HL-60 (cell line): ENCODE measurements at places on chromosomes 4 and X.

- DNase-seq, result no peak
Observed at GRCh38 chrX:30997411-30997810, 74.4 kb downstream of the FTHL17 start.

DNA sequence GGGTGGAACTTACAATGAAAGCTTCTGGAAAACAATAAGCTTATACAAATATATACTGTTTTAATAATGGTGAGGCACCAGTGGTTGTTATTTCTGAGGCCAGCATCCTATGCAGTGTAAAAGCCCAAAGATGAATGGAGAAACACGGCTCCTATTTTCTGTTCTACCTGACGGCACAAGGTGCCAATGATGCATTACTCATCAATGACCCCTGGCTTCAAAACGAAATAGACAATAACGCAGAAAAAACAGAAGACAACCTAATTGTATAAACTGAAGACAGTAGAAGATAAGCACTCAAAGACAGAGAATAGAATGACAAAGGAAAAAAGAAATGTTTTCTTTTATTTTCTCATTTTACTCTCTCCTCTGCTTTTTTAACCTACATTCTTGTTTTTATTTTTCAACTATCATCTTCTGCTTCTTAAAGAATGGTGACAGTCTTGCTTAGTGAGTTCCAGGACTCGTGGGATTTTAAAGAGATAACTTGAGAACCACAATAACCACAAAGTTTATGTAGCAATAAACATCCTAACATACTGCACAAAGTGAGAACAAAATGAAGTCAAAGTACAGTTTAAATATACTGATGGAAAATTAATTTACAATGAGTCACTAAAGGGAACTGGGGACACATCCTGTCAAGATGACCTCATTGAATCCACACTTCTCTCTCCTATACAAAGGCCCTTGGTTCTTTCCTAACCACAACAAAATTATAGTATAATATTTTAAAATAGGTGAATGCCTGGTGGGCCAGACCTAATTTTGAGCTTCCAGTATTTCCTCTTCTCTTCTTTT lies 169.8 kb downstream of the BTC start:
- peak; percentile 36 for DNase-seq

GRCh38 chr4:128347930-128348660 lies 60.5 kb upstream of the PGRMC2 start:
- DNase-seq, result no peak

DNA sequence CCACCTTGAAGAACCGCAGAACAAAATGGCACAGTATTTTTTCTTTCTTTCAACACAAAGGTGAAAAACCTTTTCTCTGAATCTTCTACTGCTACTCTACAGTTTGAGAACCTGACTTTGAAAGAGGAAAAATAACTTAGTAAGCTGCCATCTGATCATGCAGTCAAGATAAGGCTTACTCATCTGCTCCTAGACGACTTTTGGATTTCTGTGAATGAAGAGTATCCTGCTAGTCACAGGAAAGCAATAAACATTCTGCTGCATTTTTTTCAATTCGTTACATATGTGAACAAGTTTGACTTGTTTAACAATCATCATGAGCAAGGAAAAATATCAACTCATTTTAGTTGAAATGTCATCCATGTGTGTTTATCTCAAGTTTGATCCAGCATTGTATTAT lies 25.2 kb downstream of the TIGD2 start:
- DNase-seq, result no peak

- DNase-seq, result no peak
Observed at GRCh38 chr4:121648516-121648915, 48.3 kb downstream of the ANXA5 start.

DNA sequence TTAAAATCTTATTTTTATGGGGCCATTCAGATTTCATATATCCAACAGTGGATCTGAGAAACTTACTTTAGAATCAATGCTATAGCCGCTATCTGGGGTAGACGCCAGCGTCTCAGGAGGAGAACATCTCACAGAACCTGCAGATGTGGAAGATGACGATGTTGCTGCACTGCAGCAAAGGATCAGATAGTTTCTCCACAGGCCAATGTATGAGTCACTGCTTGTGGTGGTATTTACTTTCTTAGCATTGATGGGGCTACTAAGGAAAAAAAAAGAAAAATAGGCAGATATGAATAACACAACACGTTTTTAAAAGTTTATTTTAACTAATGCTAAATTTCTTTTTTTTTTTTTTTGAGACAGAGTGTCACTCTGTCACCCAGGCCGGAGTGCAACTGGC lies 85.9 kb downstream of the ZAR1 start:
- DNase-seq, result no peak

- DNase-seq, result no peak
Observed at GRCh38 chrX:153885208-153885787, 675 bp downstream of the L1CAM start.

DNA sequence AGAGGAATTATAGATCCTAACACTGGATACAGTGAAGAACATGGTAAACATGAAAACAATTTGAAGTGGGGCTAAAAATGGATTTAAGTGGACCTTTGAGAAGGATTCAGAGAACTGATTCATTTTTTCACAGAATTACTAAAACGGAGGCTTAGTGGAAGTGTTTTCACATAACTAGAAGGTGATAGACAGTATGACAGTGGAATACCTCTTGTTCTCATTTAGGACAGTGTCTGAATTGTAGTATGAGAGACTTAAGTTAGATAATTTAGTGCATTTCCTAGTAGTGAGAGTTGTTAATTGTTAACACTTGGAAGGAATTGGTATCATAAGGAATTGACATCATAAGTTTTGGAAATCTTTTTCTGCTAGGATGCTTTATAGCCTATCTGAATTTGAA lies 64.1 kb downstream of the FIP1L1 start:
- DNase-seq, result no peak

GRCh38 chrX:27276751-27277150 lies 186.4 kb downstream of the PPP4R3C start:
- DNase-seq, result no peak

DNA sequence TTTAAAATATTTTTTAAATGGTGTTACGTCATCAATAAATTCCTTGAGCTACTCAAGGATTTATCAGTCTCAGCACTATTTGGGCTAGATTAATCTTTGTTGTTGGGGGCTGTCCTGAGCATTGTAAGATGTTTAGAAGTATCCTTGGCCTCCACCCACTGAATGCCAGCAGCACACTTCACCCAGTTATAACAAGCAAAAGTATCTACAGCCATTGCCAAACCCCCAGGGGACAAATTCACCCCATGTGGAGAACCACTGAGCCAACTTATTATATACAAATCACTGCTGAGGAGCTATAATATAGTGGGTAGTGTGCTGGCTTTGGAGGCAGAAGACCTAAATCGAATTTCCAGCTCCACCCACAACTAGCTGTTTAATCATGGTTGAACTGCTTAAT lies 58.3 kb downstream of the ATP10D start:
- no peak for DNase-seq

- DNase-seq, result peak; percentile 26
Observed at GRCh38 chr4:176034499-176034898, 31.1 kb upstream of the WDR17 start.

DNA sequence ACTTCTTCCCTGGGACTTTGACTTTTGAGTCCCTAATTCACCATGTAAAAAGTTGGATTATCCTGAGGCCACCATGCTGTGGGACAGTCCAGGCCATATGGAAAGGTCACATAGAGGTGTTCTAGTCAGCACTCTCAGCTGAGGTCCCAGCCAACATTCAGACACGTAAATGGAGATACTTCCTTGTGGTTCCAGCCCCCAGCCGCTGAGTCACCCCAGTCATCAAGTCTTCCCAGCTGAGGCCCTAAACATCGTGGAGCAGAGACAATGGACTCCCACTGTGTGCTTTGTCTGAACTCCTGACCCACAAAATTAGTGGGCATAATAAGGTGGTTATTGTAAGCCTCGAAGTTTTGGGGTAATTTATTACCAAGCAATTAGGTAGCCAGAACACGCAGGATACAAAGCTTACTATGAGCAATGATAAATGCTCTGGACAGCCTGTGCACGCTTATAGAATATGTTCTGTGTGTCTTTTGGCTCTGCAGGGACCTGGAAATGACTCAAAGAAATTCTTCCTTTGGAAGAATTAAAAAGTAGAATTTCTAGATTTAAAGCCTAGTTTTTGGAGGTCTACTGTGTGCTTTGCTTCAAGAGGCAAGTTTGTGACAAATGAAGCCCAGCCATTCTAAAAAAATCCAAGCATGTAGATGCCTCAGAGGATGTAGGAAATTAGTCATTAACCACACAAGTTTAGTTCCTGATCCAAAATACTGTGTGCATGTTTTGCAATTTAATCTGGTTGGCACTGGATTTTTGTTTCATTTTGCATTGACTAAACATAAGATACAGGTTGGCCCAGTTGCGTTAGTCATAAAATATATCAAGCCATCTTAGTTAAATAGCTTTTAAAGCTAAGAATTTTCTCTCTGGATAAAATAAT lies 33.2 kb upstream of the SLC9A7 start:
- peak; percentile 43 for DNase-seq

GRCh38 chrX:140815868-140816267 lies 106.3 kb downstream of the LINC00632 start:
- no peak for DNase-seq

DNA sequence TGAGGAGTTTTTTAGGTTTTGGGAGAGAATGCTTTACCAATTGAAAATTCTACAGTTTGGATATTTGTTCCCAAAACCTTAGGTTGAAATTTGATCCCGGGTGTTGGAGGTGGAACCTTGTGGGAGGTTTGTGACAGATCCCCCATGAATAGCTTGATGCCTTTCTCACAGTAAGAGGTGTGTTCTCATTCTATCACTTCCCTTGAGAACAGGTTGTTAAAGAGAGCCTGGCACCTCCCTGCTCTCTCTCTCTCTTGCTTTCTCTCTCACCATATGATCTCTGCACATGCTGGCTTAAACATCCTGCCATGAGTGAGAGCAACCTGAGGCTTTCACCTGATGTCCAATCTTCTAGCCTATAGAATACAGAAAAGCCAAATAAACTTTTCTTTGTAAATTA lies 1475.5 kb upstream of the AGA start:
- no peak for DNase-seq

DNA sequence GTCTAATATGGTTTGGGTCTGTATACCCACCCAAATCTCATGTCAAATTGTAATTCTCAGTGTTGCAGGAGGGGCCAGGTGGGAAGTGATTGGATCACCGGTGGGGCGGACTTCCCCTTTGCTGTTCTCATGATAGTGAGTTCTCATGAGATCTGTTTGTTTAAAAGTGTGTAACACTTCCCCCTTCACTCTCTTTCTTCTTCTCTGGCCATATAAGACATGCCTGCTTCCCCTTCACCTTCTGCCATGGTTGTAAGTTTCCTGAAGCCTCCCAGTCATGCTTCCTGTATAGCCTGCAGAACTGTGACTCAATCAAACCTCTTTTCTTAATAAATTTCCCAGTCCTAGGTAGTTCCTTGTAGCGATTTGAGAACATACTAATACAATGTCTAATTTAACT lies 19.7 kb upstream of the SCRG1 start:
- peak; percentile 68 for DNase-seq

GRCh38 chr4:118756958-118757357 lies 71.8 kb downstream of the METTL14 start:
- DNase-seq, result no peak
